ENCODE measurements at places on chromosomes 1 and 21.

DNA sequence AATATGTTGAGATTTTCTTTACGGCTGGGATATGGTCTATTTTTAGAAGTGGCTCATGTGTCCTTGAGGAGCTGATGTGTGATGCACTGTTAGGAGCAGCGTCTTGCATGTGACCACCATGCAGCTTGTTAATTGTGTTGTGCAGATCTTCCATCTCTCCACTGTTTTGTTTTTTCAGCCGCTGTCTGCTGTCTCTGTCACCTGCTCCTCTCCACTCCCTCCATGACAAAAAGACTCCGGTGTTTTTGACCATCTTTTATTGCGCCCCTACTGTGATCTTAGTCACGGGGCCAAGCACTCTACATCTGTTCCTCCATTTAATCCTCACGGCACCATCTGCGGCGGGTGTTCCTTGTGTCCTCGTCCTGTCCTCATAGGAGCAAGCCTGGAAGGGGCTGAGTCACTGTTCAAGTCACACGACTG is 51.8 kb downstream of the ADARB1 start:
- DNase-seq = no peak

GRCh38 chr1:206779638-206780037 is 7.3 kb upstream of the IL10 start:
- no peak for DNase-seq

DNA sequence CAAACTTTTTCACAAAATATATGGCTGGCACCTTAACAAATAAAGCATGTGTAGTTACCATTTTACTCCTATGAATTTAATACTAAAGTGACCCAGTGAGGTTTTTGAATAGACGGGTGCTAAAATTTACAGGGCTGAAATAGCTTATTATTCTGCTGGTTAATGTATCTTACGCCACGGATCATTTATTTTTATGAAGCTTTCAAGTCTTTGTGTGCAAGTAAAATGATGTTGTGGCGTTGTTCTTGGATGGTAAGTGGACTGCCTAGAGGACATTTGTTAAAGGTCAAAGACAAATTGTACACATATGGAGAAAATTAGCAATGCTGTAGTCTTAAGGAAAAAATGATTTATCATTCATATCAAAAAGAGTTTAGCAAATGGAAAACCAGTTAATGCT is 22.8 kb downstream of the INSL5 start:
- DNase-seq = no peak

DNA sequence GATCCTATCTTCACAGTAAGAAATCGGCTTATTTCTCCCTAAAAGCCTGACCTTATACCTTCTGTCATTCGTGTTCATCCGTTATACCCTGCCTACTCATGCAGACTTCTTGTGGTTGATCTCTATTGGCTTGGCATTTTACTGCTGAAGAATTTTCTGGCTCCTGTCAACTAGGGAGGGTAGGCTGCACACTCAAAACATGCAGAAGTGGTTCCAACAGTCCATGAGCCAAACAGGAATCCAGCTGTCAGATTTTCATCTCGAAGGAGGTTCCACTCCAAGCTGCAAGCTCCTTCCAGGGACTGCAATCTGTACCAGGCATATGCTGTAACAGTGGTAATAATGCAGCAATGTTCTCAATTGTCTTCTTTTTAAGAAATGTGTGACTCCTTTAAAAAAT is 10.1 kb downstream of the DNAJC11 start:
- DNase-seq = no peak

DNA sequence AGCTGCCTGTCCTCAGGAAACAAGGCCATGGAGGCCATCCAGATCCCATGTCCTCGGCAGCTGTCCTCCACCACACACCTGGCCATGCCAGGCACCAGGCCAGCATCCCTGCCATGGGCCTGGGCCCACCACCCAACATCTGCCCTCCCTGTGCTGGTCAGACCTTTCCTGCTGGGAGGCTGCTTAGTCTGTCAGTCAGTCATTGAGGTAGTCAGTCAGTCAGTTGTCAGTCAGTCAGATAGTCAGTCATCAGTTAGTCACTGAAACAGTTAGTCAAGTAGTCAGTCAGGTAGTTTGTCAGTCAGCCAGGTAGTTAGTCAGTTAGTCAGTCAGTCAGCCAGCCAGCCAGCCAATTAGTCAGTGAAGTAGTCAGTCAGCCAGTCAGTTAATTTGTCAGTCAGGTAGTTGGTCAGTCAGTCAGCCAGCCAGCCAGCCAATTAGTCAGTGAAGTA is 17.2 kb downstream of the KRTAP10-1 start:
- no peak for DNase-seq

DNA sequence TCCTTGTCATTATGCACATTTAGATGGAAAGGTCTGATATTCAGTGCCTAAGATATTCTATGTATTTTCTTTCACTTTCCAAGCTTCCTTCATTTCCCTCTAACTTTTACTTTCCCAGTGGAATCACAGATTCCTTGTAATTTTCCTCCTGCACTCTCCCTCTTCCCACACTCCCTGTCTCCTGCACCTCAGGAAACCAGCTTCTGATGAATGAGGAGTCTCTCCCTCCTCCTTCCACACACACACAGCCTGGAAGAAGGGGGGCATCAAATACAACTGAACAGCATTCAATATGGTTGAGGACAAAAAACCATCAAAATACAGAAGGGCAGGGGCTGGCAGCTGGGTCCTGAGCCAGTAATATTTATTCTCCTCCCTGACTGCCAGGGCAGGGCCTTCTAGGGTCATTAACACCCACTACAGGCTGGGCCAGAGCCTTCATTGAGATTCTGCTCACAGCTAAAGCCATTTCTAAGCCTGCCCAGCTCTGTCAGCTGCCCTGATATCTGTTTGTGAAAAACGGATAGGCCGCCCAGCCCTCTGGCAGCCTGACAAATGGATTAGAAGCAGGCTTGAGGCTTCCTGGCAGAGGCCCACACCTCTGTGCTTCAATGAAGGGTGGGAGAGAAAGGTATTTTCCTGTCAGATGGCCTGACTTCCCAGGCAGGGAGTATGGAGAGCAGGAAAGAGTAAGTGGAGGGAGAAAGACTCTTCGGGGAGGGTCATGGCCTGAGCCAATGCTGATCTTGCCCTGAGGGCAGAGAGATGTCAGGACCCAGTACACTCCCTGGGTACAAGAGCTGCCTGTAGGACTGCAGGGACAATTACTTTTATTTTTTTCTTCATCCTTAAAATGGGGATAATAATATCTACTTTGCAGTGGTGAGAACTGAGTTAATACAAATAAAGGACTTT is 138.9 kb upstream of the SPATA6 start:
- DNase-seq = no peak

- no peak for DNase-seq
These were observed 8.0 kb downstream of the ELOA start for GRCh38 chr1:23751050-23751814.

DNA sequence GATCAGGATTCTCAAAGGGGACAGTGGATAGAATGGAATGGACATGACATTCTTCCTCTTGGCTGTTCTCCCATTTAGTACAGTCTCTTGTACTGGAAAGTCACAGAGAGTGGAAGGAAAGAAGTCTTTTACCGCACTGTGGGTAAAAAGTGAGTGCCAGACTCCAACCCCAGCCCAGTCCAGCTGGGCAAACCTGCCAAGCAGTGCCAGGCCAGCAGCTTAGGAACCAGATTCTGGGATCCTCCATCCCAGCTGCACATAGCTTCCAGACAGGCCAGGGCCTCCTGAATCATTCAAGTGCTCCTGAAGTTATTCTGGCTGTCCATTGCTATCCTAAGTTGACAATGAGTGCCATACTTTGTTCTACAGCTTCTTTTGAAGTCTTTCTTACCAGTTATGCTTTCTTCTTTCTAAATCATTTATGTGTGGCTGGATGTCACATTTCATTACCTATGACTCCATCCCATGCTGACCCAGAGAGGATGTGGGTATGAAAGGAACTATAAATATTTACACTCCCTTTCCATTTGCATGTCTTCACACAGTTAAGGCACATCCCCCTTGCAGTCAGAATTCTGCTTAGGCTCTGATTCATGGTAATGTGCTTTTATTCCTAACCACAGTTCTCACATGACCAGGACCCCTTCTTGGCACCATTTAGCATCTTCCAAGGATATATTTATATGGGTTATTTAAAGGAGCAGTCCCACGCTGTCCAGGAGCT is 88.9 kb downstream of the AK5 start:
- DNase-seq = no peak

GRCh38 chr1:28566931-28567330 is 14.0 kb downstream of the TRNAU1AP start:
- DNase-seq = no peak

- no peak for DNase-seq
These were observed 26.4 kb upstream of the DPH5 start for GRCh38 chr1:101051688-101052638.

DNA sequence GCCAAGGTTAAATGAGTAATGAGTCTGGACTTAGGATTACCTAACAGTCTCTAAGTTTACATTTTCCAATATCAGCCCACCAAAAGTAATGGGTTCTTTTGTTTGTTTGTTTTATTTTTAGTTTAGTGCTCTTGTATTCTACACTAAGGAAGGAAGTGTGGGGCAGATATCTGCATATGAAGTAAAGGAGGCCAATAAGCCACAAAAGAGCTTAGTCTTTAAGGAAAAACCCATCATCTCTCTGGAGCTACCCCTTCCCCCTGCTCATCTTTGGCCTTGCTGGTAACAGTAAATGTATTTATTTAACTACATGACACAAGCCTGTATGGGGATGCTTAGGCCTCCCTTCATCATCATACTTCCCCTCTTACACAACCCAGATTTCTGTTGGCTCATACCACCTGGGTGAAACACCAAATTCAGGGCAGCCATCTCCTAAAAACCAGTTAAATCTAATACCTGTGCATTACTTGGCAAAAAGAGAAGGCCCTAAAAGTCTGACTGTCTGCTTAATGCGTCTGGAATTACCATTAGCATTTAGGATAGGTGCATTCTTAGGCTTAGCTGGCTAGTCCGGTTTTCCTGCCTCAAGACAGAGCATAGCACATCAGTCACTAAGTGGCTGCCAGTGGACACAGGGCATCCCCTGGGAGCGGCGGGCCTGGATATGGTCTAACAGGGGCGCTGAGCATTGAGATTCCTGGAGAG is 96.8 kb upstream of the ADGRL2 start:
- no peak for DNase-seq

DNA sequence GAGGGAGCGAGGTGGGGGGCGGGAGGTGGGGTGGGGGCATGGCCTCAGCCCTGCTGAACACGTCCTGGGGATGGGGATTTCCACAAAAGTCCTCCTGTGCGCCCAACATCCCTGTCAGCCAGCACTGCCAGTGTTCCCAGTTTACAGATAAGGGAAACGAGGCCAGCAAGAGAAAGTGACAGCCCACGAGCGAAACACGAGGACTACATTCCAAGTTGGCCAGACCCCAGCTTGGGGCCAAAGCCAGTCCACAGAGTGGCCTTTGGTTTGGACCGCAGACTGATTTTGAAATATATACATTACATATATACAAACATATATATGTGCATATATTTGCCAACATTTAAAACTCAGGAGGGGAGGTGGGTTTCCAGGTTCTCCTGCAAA is 5.0 kb downstream of the FBXO2 start:
- DNase-seq = no peak

DNA sequence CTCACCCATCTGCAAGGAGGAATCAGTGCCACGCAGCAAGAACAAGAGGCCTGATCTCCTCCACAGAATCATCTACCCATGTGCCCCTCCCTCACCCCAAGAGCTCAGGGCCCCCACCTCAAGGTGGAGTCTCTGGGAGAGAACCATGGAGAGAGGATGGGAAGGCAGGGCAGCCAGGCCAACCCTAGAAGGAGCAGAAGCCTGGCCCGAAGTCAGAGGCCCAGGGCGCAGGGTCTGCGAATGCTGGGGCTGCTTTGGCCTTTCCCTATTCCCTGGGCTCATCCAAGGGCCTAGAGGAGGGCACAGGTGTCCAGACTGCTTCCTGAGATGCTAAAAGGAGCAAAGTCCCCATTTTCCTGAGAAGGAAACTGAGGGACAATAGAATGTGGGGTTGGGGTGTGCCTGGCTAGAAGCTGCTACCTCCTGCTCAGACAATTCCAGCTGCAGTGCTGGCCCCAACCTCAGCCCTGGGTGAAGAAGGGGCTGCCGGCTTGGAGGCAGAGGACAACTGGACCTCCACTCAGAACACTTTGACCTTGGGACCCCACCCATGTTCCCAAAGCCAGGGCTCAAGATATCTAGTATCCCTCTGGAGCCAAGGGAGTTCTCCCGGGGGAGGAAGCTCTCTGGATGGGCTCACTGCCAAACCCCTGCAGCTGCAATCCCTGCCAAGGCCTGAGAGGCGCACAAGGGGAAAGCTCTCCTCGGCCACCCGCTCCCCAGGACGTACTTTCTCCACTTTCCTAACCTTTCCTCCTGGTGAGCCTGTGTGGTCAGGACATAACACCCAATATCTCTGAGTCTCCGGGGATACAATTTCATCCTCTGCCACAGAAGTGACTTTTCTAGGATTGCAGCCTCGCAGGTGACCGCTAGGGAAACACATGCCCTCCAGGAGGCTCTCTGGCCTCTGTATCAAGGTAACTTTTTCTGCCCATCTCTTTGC is 16.6 kb upstream of the LEMD1 start:
- no peak for DNase-seq

DNA sequence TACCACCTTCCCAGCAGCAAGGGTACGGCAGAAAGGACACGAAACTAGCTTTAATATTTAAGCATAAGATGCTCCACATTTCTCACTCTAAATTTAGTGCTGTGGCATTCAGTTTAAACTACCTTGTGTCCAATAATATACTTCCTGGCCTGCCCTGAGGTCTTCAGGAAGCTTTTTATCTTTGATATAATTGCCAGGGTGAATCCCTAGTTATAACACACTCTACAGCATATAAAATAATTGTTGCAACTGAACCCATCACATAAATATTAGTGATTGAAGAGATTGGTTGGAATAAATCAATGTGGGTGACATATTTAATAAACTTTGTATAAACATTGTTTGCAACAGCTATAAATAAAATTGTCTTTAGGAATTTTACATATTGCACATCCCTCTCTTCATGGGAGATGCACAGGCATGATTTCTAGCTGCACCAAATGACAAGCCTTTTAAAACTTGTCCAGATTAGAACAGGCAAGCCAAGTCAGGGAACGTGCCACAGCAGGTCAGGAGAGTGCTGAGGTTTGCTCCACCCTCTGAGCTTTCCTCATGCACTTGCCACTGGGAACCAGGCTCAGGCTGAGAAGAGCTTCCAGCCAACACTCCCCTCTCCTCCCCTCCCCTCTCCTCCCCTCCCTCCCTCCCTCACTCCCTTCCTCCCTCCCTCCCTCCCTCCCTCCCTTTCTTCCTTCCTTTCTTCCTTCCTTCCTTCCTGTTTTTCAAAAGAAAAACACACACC is 623.2 kb upstream of the PKN2 start:
- DNase-seq = no peak

DNA sequence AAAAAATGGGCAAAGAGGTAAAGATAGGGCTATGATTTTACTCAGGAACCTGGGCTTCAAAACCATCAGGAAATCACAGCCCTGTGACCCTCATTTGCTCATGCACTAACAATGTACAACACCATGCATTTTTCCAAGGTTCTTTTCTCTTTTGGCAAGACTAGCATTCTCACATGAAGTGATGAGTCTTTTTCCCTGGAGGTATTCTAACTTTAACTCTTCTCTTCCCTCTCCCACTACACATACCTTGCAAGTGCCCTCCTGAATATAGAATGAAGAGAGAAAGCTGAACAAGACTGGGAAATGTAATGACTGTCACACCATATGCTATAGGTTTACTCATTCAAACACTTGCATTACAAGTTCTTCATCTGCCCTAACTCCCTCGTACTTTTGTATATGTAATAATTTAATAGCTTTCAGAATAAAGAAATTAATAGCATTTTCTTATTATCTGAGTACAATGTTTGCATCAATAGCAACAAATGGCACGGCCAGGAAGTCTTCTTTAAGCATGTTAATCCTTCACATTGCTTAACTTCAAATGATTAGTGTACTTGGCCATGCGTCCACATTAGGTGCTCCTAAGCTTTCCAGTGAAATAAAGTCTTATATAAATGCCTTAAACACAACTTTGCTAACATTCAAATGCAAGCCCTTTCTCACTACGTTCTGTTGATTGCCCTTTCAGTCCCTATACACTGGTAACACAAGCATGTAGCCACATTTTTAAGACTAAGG is 1.8 kb downstream of the NIBAN1 start:
- DNase-seq = no peak

All from activated CD8-positive, alpha-beta memory T cell treated with anti-CD3 and anti-CD28 coated beads for 1 hour (primary cell).